B cell (primary cell): ENCODE measurements at places on chromosomes 5 and 9.

DNA sequence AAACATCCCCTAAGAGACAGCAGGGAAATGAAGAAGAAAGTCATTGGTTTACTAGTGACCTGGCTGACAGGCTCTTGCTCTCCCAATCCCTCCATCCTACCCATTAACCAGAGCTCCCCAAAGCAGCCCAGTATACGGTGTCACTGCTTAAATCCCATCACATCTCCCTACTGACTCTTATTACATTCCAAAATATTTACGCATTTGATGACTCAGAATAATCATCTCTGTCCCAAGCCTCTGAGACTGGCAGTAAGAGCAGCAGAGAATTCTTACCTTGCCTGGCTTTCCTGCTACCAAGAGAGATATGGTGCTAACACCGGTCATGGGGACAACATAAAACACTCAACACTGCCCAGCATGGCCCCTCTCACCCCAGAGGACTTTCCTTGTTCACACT lies 20.2 kb upstream of the WHRN start:
- DNase-seq: no peak

DNA sequence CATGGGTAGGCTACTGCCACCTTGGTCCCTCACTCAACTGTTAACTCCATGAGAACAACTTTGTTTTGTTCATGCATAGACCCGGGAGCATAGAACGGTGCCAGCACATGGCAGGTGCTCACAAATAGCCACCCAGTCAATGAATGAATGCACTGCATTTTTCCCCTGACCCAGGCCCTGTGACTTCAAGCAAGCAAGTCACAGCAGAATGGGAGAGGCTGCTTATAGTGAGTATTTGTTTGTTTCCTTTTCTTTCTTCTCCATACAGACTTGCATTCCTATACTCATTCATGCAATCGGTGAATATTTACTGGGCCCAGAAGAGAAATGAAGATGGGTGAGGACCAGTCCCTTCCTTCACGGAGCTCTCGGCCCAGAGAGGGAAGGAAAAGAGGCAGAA lies 62.0 kb downstream of the SHB start:
- DNase-seq: no peak

- no peak for DNase-seq
These were observed 50.3 kb downstream of the BARX1 start for GRCh38 chr9:93904649-93905472.

DNA sequence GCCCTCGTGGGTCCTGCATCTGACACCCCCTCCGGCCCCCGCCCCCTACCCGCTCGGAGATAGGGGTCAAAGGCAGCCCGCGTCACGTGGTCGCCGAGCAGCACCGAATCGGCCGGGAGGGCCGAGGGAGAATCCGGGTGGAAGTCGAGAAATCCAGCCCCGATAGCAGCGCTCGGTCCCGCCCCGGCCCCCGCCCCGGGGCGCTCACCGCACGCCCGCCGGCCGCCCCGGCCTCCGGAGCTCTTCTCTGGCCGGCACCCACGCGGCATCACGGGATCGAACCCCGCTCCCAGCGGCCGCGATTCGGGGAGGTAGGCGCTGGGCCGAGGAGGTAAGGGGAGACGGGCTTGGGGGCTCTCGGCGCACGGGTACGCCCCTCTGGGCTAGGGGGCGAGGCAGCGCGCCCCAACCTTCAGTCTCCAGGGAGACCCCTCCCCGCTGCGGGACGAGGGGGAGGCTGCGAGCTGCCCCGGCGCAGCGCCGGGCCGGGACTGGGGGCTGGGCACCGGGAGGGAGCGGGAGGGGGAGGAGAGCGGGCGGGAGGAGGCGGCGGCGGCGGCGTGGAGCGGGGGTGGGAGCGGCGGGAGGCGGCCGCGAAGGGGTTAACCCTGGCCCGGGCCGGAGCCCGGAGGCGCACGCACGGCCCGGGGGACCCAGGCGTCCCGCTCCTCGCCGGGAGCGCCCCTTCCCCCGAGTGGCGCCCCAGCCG lies 22.1 kb upstream of the NDST1 start:
- peak; percentile 53 for DNase-seq

GRCh38 chr5:132265336-132266030 lies 8.0 kb downstream of the PDLIM4 start:
- DNase-seq: no peak

DNA sequence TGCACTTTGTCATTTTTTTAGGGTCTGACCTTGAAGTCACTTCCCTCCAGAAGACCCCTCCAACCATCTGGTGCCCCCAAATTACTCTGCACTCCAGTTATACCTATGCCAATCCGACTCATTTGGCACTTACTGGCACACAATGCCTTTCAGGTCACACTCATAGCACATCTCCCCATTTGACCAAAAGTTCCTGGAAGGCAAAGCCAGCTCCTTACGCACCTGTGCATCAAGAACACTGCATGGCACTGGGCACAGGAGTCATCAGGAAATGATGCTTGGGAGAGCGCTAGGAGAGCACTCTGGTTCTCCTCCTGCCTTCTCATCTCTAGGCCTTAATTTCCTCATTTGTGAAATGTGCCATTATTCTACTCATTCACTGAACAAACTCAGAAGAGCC lies 2.9 kb downstream of the TNIP1 start:
- no peak for DNase-seq

GRCh38 chr5:174329738-174330137 lies 284.2 kb downstream of the NSG2 start:
- no peak for DNase-seq

DNA sequence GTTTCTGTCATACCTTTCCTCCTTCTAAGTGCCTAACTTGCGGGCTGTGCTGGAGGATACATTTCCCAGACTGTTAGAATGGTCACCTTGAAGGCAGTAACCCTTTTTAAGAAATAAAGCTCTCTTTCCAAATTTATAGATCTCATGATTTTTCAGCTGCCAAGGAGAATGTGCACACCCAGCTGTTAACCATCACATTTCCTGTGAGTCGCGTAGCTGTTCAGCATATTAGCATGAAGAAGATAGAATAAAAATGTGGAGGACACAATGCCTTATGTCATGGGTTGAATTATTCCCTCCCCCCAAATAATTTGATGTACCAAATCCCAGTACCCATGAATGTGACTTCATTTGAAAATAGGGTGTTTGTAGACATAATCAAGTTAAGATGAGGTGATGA lies 729.4 kb downstream of the MTRR start:
- DNase-seq: no peak

DNA sequence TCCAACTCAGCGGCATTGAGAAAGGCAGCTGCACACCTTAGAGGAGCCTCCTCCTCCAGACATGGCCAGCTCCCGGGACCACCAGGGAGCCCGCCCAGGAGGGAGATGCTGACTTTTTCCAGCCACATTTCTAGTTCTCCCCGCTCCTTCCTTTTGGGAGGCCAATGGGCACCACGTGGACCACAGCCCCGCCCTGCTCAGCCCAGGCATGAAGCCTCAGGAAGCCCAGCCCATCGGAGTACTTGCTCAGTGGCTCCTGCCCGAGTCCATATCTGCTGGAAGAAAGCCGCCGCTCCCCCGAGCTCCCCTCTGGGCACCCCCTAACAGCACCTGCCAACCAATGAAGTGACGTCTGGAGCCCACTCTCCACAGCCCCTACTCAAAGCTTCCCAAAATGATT lies 52.4 kb downstream of the SMIM23 start:
- no peak for DNase-seq

GRCh38 chr5:170301149-170301548 lies 3.6 kb upstream of the LCP2 start:
- no peak for DNase-seq

GRCh38 chr5:68220914-68221313 lies 5.4 kb downstream of the PIK3R1 start:
- DNase-seq: no peak

DNA sequence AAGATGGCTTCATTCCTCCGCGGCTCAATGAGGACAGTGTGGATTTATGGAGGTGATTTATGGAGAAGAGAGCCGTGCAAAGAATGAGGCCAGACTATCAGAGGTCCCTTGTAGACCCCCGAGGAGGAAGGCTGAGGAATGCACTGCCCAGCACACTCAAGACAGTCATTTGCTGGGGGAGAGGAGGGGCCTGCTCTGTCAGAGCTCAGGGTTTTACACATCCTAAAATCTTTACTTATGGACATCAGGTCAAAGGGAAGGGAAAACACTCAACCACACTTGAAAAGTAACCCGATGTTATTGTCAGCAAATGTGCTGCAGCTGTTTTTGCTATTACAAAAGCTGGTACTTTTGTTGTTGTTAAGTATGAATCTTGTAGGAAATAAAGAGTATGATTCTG lies 289.5 kb downstream of the SLIT3 start:
- no peak for DNase-seq

DNA sequence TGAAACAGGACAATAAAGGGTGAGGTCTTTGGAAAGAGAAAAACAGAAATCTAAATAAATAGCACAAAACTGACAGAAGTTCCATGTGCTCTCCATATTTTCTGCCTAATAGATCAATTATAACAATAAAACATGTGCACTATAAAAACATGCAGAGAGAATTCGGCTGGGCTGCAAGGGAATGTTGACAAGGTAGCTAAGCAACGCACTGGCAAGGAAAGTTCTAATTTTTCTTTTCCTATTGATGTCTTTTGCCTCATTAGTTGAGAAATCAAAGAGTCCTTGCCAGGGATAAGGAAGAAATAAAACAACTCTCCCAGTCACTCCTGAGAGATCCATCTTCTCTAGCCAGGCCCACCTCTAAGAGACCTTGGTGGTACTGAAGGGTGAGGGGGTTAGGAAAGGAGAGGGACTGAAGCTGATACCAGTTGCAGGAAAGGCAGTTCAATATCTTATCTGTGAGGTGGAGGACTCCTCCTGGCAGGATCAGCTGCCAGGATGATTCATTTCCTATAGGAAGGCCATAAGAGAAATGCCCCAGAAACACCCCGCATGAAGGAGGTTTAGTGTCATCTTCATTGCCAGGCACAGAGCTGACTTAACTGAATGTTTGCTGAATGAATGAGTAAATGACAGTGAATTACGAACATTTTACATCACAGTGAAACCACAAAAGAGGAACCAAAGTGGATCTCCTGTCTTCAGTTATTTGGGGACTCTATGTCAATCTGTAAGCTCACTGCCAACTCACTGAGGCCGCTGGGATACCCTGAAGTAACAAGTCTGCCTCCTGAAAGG lies 63.7 kb upstream of the IFNK start:
- DNase-seq: peak; percentile 84

DNA sequence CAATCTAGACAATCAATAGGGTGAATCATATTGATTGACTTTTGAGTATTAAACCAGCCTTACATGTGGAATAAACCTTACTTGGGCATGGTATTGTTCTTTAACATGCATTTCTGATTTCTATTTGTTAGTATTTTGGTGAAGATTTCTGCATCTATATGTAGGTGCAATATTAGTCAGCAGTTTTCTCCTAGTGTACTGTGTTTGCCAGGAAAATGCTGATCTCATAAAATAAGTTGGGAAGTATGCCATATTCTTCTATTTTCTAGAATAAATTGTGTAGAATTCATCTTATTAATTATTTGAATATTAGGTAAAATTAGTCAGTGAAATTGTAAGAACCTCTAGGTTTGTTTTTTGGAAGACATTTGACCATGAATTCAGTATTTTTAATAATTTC lies 38.4 kb downstream of the ANXA2R start:
- DNase-seq: no peak

GRCh38 chr5:34656700-34657273 lies 659 bp downstream of the RAI14 start:
- peak; percentile 16 for DNase-seq

GRCh38 chr9:88747768-88748167 lies 212.8 kb downstream of the NXNL2 start:
- no peak for DNase-seq

GRCh38 chr9:85730916-85731630 lies 10.7 kb downstream of the AGTPBP1 start:
- DNase-seq: no peak

DNA sequence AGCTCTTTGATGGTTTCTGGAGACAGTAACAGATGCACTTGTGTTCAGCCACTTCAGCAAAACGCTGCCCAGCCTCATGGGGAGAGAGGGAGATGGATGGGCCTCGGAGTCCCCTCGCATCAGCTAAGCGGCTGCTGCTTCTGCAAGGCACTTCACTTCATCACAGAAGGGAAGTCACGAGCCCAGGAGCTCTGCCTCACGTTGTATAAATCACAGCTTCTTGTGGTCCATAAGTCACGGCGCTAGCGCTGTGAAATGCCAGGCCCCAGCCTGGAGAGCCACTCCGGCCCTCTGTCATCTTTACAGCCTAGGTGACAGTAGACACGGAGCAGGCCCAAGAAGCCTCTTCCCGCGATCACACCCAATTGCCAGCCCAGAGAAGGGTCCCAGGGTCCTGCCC lies 23.4 kb downstream of the DBH start:
- no peak for DNase-seq

DNA sequence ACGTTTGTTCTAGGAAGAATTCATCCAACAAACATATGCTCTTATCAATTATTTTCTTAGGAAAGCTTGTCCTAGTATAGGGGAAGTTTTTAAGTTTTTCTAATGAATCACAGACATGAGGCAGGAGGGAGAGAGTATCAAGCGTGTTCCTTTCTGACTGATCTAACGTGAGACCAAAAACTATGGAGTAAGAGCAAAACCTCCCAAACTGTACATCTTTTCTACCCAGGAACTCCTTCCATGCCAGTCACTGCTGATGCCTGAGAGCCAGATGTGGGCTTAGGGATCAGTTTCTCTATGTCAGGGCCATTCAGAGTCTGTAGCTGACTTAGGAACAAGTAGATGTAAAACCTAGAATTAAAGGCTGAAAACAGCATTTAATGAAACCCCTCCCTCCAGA lies 51.7 kb upstream of the NFIB start:
- no peak for DNase-seq

GRCh38 chr9:132681561-132681960 lies 11.3 kb downstream of the GTF3C4 start:
- DNase-seq: no peak
